Renal cortex interstitium (tissue), 15 donors: ENCODE measurements at places on chromosomes 12 and 14. TPM values are rescaled to one million over a fixed set of nuclear protein-coding genes. Genes with fewer than 3 reads are reported as not detected.
A peak's percentile ranks its signal among the peaks of the same experiment; 100 is the strongest.

DNA sequence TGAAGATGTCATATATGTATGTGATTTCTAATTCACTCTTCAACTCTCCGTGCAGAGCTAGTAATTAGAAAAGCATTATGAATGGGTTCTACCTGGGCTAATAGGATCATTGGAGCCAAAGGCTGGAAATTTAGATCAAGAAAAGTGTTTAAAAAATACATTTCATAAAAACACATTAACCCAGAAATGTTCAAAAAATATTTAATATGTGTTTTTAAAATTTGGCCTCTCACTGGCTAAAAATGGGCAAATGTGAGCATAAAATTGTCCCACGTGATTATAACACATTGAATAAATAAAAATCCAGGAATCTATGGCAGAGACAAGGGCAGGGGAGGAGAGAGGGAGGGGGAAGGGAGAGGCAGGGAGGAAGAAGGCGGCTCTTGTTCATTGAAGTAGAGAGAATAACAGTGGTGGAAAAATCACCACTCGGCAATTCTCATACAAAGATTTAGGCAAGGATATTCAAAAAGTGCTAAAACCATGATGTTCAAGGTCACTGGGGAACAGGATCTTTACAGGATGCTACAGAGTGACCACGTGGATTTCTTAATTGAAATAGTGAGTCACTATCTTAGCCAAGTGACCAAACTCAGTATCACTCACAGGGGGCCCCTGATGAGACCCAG is 38.8 kb downstream of the FBXO21 start:
- DNase-seq, result no peak

GRCh38 chr14:68561531-68562007 is 231.3 kb downstream of the ZFP36L1 start:
- DNase-seq, result no peak

- DNase-seq, result no peak
Observed at GRCh38 chr12:5455045-5455444, 23.1 kb downstream of the NTF3 start.

DNA sequence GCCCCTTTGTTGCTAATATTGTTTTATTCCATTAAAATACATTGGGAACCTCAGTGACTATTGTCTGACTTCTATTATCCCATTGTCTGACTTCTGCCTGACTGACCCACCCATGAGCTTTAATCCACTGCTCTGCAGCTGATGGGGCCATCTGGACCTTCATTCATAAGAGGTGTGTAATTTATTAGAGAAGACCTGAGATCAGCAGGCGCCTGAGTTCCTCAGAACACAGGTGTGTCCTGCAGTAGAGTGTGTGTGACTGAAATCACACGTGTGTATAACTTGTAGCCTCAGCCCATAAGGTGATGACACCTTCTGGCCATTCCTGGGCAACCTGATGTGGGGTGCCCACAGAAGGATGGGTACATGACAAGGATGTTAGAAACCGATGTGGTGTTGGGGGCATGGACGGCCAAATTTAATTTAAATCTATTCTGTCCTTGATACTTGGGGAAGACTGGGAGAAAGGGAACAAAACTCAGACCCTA is 821.0 kb downstream of the TMEM121 start:
- DNase-seq, result no peak

GRCh38 chr14:50059763-50060616 is 56.4 kb downstream of the VCPKMT start:
- no peak for DNase-seq

DNA sequence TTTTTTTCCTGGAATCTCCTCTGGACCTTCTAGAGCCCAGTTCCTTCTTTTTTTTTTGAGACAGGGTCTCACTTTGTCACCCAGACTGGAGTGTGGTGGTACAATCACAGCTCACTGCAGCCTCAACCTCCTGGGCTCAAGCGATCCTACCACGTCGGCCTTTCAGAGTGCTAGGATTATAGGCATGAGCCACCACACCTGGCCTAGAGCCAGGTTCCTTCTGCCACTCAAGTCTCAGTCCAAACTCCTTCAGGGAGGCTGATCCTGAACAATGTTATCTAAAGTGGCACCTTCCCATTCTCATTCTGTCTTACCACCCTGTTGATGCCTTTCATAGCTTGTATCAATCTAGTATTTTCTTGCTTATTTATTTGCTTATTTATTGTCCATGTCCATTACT is 22.3 kb upstream of the ELK3 start:
- DNase-seq, result no peak

DNA sequence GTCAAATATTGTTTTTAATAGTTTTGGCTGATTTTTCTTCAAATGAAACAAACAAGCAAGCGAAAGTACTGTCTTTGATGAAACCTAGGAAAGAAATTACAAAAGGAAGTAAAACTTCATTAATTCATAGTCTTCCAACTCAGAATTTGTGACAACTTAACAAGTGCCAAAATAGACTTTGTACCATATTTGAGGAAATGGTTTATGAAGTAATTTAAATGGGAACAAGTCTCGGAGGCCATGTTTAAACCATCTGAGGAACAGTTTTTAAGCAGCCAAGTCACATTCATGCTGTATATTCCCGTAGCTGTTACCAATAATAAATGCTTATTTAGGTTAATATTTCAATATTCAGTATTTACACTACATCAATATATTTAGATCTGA is 745 bp upstream of the ARHGDIB start:
- no peak for DNase-seq

- no peak for DNase-seq
Observed at GRCh38 chr14:84074626-84075025, 1455.3 kb upstream of the FLRT2 start.

GRCh38 chr12:112841240-112841639 is 49.7 kb downstream of the RPH3A start:
- DNase-seq, result no peak

DNA sequence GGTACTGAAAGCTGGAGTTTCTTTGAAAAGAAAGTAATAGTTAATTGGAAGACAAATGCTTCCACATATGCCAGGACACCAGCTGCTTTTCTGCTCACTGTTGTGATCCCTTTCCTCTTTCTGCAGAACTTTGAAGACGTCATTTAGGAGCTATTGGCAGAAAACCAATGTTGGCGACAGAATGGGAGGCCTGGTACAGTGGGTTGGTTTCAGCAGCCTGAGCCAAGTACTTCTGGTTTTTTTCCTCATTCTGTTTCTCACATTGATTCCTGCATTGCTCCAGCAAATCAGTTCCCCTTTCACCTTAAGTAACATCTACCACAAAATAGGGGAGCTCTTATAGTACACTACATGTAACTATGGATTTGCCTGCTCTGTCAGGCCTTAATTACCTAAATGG is 96.9 kb downstream of the FIGNL2 start:
- no peak for DNase-seq

Gene KRT7
- 64.1 TPM for polyA plus RNA-seq

GRCh38 chr12:10701131-10701681 is 21.9 kb downstream of the YBX3 start:
- no peak for DNase-seq

GRCh38 chr12:6231359-6232268 is 31.4 kb downstream of the CD9 start:
- DNase-seq, result no peak

GRCh38 chr12:11888029-11888428 is 182.7 kb upstream of the BCL2L14 start:
- no peak for DNase-seq

DNA sequence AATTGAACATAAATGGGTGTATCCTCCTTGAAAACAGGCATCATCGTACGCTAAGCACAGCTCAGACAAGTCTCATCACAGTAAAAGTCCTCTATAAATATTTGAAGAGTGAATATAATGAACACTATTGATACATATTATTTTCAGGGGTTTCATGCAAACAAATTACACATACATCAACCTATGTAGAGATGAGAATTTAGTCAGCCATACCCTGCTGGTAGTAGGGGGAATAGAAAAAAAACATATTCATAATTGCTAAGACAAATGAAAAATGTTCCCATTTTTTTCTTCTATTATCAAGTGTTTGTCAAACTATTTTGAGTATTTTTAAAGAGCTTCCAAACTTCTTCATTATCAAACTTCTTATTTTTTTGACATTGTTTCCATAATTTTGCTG is 205.6 kb upstream of the SOX5 start:
- DNase-seq, result no peak

DNA sequence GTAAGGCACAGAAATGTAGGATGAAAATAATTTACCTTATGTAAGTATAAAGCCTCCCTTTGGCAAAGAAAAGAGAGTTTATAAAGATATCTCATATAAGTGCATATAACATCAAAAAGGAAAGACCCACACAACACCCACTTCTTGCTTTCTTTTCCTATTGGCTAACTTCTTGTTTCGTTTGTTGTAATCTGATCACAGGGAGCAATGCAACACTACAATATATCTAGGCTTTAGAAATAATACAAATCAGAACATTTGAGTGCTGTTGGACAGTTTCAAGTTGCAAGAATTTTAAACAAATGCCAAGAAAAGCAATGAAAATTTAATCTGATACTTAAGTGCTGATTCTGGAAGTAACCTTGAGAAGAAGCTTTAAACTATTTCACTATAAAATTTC is 1.3 kb downstream of the FGD6 start:
- DNase-seq, result no peak

Gene TMED8
- 25.4 TPM for polyA plus RNA-seq

GRCh38 chr12:51025836-51026638 is at the start of gene SLC11A2:
SLC11A2 (minus strand) TSS chr12:51026384; CDS start chr12:51010728, 15,656 bp downstream.
- peak; percentile 91 for DNase-seq

- DNase-seq, result peak; percentile 9
Observed at GRCh38 chr12:92403210-92404175, 257.8 kb upstream of the BTG1 start.

GRCh38 chr14:94129758-94130414 is 482 bp upstream of the IFI27L2 start:
- DNase-seq, result no peak

Gene PMCH
- 0.76 TPM for polyA plus RNA-seq

- DNase-seq, result no peak
Observed at GRCh38 chr14:22039938-22040780, 366.5 kb upstream of the OR4E1 start.

DNA sequence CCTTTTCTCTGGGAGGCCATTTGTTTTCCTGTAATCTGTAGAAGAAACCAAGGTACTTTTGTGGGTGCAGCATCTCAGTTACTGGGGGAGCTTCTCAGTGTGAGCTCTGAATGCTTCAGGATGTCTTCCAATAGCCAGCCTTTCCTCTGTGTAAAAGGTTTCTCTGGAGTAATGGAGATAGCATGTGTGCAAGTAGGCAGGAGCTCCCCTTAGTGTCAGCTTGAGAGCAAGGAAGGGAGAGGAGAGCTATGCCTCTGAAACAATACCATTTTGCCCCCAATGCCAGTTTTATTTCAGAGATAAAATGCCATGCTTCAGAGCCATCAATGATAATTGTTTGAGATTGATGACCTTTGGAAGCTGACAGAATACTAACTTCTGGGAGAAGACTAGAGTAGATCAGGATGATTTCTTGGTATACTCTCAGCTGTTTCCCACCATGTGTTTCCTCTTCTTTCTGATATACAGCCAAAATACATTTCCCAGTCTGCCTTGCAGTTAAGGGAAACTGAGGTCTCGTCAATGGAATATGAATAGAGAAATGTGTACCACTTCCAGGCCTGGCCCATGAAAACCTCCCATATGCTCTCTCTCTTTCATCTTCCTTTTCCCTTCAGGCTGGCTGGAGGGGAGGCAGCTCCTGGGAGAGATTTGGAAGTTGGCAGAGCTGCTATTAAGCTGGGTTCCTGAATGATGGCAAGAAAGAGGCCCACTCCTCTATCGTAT is 125.7 kb downstream of the CRADD start:
- no peak for DNase-seq

GRCh38 chr12:53204351-53204750 is 2.7 kb downstream of the ITGB7 start:
- no peak for DNase-seq

GRCh38 chr12:81224626-81225025 is 146.7 kb downstream of the ACSS3 start:
- no peak for DNase-seq

DNA sequence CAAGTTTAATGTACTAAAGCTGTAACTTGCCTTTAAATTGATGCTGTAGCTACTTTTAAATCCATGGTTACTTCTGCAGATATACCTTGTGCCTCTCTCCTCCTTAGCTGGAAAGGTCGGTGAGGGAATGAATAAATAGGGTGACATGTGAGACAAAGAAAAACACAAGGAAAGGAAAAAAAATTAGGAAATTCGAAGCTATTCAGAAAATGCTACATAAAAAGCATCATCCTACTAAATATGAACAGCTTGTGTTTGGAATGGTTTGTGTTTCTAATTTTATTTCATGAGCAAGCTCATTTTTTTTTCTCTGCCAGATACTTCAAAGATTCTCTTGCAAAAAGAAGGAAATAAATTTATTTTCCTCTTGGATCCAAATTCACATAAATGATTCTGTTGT is 186.3 kb upstream of the NUDT4 start:
- no peak for DNase-seq

Gene PRICKLE1
- 51.0 TPM for polyA plus RNA-seq

Gene AQP5
- polyA plus RNA-seq, result 1.7 TPM

DNA sequence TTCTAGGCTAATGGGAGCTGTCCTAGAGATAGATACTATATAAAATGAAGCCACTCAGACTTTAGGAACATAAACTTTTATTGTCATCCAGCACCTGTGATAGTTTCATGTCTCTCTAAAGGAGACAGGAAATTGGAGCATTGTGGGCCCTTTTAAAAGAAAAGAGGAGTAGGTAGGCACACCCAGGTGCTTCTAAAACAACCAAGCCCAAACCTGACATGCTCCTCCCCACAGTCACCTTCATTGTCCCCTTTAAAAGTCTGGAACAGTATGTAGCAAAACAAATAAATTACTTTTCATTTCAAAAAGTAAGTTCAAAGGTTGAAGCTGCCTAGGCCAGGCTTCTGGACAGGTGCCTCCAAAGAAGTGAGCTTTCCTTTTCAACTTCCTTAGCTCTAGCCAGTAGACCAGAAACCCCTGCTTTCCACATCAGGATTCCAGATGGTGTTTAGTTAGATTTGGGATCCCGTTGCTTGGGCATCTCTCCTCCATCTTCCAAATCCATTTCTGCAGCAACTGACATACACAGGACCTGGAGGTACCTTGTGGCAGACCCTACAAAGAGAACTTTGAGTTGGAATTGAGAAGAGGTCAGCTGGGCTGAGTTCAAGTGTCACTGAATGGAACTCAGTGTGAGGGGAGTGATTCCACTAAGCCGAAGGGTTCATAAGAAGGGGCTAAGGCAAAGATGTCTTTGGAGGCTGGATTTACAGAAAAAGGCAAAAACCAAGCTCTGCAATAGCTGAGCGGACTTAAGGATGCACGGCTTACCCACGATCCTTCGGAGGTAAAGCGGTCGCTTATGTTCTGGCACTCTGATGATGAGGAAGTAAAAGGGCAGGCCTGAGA is 6.9 kb downstream of the OXA1L start:
- no peak for DNase-seq

- no peak for DNase-seq
Observed at GRCh38 chr12:10052193-10052913, 21.9 kb downstream of the CLEC9A start.

GRCh38 chr12:62703011-62703380 is 232.0 kb downstream of the PPM1H start:
- no peak for DNase-seq

DNA sequence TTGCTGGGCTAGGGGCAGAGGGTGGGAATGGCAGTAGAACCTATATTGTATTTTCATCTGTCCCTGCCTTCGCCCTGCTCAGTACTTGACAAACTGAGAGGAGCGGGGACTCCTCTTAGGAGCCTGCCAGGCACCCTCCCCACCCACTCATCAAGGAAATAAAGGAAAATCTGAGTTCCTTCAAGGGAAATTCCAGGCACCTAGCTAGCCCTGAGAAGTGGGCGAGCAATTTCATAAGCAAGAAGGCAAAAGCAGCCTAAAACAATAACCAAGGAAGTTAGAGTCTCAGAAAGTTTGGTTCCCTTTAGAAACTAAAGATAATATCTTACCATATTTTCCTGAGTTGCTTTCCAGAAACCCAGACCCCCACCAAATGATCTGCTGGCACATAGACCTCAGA is 10.6 kb upstream of the PLEKHD1 start:
- DNase-seq, result no peak
